AG09319 (cell line): ENCODE measurements at places on chromosomes 2 and 18.

DNA sequence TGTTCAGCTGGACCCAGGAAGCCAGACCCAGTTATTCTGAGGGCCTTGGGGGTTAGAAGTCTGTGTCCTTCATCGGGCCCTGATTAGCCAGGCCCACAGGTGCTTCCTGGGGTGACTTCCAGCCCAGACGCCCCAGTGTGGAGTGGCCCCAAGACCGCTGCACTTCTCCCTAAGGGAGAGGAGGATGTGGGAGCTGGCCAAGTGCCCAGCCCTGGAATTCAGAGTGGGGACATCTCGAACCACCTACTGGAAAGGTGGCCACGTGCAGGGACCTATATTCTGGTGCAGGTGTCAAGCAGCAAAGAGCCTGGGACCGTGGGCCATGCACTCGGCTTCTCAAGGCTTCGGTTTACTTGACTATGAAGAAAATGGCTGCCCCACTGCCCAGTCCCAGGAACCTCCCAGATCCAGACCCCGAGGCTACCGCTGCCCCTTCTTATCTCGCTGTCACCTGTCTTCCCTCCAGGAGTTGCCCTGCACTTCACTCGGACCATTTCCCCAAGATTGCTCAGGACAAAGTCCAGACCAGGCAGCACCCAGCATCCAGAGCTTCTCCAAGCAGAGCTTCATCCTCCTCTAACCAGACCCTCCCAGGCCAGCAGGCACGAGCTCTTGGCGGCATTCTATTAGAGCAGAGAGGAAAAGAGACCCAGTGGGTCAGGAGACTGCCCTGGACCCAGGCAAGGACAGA, 142.8 kb upstream of the ID2 start:
- no peak for DNase-seq

DNA sequence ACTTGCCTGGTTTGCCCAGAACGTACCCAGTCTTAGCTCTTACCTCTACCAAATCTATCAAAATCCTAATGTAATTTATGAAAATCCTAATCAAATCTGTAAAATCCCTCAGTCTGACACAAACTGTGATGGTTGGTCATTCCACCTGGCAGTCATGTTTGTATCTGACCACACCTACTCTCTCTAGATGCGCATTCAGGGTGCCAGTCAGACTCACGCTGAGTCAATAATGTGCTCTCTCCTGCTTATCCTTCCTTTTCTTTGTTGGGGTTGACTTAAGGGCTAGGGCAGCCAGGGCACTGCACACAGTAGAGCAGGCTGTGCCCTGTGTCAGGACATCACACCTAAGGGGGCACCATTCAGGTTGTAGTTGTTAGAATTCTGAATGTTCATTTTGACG, 48.5 kb upstream of the PARD3B start:
- no peak for DNase-seq

- DNase-seq: no peak
Observed at GRCh38 chr18:8507361-8507760, 101.9 kb upstream of the RAB12 start.

- DNase-seq: no peak
Observed at GRCh38 chr2:236998236-236998635, 87.5 kb upstream of the COPS8 start.

GRCh38 chr18:14961991-14962390, 214.0 kb downstream of the ANKRD30B start:
- no peak for DNase-seq

GRCh38 chr2:12841021-12841420, 124.3 kb downstream of the TRIB2 start:
- no peak for DNase-seq

- no peak for DNase-seq
Observed at GRCh38 chr18:26784599-26784998, 80.9 kb downstream of the AQP4 start.

DNA sequence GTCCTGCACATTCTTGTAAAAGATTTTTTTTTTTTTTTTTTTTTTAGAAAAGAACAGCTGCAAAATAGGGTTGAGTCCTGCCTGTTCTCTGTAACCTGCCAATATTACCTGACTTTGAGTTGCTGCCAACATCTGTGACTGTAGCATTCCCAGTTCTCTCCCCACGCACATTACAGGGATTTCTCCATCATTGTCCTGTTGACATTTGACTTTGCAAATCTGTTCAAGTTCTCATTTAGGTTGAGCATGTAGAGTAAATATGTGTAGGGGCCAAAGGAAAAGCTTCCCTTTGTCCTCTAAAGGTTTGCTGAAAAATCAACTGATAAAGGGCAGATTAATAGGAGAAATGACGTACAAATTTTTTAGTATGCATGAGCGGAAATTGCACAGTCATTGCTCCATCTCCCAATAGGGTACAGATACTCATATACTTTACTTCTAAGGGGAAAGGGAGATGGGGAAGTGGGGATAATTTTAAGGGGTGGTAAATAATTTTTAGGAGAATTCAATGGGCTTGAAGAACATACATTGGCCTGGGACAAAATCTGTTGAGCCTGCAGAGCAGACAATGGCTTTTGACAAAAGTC, 385.5 kb downstream of the PIK3C3 start:
- no peak for DNase-seq

GRCh38 chr2:18001671-18002070, 123.2 kb downstream of the KCNS3 start:
- DNase-seq: no peak
